Stimulated activated CD4-positive, alpha-beta T cell treated with anti-CD3 and anti-CD28 coated beads, Interleukin-2, amount 100 ng/mL, for 4 hours (primary cell): ENCODE measurements at places on chromosomes 1 and 21.

DNA sequence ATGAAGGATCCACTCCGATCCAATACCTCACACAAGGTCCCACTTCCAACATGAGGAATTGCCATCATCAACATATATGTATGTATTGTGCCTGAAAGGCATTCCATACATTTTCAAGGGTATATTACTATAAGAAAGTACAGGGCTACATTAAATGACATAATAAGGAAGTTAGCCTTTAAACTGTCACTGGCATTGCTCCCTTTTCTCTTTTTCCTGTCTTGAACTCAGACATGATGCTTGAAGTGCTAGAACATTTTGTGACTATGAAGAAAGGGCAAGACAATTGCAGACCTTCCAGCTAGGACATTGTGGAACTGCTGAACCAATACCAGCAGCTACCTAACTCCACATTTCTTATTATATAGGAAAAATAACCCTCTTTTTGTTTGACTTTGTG lies 2.9 kb upstream of the TSPAN2 start:
- DNase-seq = no peak

- DNase-seq = no peak
These were observed 17.6 kb upstream of the ARF1 start for GRCh38 chr1:228064741-228065542.

GRCh38 chr1:57868239-57868638 lies 444.4 kb upstream of the DAB1 start:
- DNase-seq = no peak

- DNase-seq = no peak
These were observed 2.6 kb downstream of the OR10T2 start for GRCh38 chr1:158396646-158397045.

GRCh38 chr1:2415801-2416208 lies 3.4 kb upstream of the PEX10 start:
- DNase-seq = no peak

DNA sequence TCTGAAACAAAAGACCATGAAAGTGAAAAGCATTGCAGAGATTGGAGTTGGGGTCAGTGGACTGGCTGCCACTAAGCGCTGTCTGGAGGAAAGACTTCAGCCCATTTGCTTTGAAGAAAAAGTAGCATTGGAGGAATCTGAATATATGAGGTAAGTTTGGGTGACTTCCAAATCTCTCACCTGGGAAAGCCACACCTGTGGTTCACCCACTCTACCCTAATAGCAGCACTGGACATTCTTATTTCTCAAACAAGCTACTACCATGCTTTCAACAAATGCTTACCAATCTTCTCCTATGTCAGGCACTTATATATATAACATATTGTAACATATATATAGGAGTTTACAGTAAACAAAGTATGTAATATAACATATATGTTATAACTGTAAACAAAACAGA lies 76.0 kb upstream of the POGK start:
- no peak for DNase-seq

- no peak for DNase-seq
These were observed 58.2 kb downstream of the GADD45A start for GRCh38 chr1:67743072-67743725.

DNA sequence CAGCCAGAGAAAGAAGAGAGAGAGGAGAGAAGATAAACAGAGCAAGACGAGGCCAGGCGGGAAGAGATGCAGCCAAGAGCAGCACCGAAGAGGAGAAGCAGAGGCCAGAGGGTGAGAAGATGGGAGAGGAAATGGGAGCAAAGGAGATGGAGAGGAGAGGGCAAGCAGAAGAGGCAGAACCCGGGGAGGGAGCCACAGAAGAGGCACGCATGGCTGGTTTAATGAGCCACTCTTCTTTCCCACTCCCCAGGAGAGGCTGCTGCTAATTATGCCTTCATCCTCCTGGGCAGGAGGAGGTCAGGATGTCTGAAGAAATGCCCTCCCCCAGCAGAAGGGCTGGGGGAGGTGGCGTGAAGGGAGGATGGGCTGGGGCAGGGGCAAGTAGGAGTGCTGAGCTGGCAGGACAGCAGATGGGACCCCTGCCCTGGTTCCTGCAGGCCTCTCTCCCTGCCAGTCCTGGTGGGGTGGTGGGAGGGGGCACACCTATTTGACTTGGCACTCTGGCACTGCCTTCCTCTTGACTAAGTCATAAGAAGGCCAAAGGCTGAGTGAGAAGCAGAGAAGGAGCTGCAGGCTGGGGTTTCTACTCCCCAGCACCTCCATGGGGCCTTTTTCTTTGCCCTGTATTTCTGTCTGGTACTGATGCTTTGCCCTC lies 32.3 kb downstream of the KIRREL1 start:
- no peak for DNase-seq

DNA sequence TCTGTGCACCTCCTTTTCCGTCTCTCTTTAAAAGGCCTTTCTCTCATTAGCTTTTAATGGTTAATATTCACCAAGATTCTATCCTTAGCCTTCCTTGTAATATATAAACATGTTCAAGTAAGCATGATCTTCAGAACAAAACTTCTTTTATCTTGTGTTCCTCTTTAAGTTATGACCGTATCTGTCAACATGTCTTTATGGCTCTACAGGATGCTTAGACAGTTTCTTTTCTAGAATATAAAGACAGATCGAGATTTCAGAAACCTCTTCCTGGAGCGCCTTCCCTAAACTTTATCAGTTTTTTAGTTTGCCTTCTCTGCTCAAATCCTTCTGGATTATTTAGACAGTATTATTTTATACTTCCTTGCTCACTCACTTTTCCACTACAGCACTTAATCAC lies 7.2 kb downstream of the RO60 start:
- DNase-seq = no peak
